ENCODE measurements at places on chromosomes 12 and 14.
A peak's percentile ranks its signal among the peaks of the same experiment; 100 is the strongest.

- no peaks in the 10 kb centered on the region for H3K36me3 ChIP-seq
- no peak for DNase-seq
- no peak overlapping the region for H3K4me3 ChIP-seq
- peaks cover 12% of the 10 kb centered on the region for H3K27me3 ChIP-seq
- H3K27ac ChIP-seq: no peak overlapping the region
These were observed 14.7 kb upstream of the ENDOU start for GRCh38 chr12:47739979-47740378.

GRCh38 chr12:66860752-66861750 lies 182.2 kb upstream of the GRIP1 start:
- H3K27ac ChIP-seq: no peak overlapping the region
- no peak overlapping the region for H3K4me3 ChIP-seq

- DNase-seq: no peak
- no peak overlapping the region for H3K27ac ChIP-seq
- H3K4me3 ChIP-seq: no peak overlapping the region
- H3K27me3 ChIP-seq: peaks cover 5% of the 10 kb centered on the region
- H3K36me3 ChIP-seq: no peaks in the 10 kb centered on the region
These were observed 4.6 kb downstream of the IFI27 start for GRCh38 chr14:94115058-94115591.

- no peaks in the 10 kb centered on the region for H3K27me3 ChIP-seq
- no peak for DNase-seq
- H3K27ac ChIP-seq: no peak overlapping the region
- no peaks in the 10 kb centered on the region for H3K4me1 ChIP-seq
- H3K36me3 ChIP-seq: peaks cover 22% of the 10 kb centered on the region
These were observed 41.3 kb upstream of the ANO6 start for GRCh38 chr12:45174595-45174994.

DNA sequence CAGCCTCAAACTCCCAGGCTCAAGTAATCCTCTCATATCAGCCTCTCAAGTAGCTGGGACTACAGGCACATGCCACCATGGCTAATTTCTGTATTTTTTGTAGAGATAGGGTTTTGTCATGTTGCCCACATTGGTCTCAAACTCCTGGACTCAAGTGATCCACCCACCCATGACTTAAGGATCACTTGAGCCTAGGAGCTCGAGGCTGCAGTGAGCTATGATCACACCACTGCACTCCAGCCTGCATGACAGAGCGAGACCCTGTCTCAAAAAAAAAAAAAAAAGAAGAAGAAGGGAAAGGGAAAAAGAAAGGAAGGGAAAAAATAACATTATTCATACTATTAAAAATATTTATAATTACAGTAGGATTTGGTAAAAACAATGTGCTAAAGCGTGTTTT lies 19.2 kb downstream of the EPS8 start:
- H3K27ac ChIP-seq: no peak overlapping the region
- DNase-seq: no peak
- H3K36me3 ChIP-seq: no peaks in the 10 kb centered on the region

GRCh38 chr12:78085542-78086182 lies 255.0 kb downstream of the NAV3 start:
- H3K27ac ChIP-seq: no peak overlapping the region
- no peaks in the 10 kb centered on the region for H3K36me3 ChIP-seq
- H3K4me3 ChIP-seq: no peak overlapping the region
- no peaks in the 10 kb centered on the region for H3K4me1 ChIP-seq
- DNase-seq: no peak

DNA sequence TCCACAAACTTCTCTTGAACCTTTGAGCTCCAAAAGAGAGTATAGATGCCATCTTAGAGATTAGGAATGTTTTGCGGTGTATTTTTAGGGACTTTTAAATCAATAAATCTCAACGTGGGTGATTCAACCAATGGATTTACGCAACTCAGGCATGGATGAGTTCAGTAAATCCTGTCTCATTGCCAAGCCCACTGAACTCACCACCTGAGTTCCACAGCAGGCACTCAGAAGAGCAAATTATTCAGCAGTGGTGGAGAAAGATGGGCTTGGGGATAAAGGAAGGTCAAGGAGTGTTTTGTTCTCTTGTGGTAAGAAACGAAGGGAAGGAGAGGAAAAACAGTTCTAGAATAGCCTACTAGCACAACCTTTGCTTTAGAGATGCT lies 68.7 kb upstream of the HMGA2 start:
- H3K4me1 ChIP-seq: peaks cover 22% of the 10 kb centered on the region
- H3K4me3 ChIP-seq: no peak overlapping the region
- no peak overlapping the region for H3K27ac ChIP-seq
- H3K27me3 ChIP-seq: peaks cover 45% of the 10 kb centered on the region
- no peak for DNase-seq

DNA sequence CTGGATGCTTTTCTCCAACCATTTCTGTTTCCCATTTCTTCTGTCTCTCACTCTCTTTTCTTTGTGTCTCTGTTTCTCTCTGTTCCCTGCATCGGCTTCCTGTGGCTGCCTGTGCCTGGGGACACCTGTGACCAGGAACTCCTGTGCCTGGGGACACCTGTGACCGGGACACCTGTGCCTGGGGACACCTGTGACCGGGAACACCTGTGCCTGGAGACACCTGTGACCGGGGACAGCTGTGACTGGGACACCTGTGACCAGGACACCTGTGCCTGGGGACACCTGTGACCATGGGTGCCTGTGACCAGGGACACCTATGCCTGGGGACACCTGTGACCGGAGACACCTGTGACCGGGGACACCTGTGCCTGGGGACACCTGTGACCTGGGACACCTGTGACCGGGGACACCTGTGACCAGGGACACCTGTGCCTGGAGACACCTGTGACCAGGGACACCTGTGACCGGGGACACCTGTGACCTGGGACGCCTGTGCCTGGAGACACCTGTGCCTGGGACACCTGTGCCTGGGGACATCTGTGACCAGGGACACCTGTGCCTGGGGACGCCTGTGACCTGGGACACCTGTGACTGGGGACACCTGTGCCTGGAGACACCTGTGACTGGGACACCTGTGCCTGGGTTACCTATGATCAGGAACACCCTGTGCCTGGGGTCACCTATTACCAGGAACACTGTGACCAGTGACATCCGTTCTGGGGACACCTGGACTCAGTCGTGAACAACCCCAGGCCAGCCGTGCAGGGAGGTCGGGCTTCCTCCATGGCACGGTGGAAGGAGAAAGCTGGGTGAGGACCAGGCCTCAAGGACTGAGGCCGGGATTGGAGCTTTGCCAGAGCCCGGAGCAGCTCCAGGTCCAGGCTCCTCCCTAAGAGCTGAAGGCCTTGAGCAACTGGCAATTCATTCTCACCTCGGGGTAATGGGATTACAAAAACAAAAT lies 23.4 kb upstream of the FBRSL1 start:
- no peak overlapping the region for H3K27ac ChIP-seq
- peaks cover 12% of the 10 kb centered on the region for H3K27me3 ChIP-seq
- no peak for DNase-seq
- H3K36me3 ChIP-seq: no peaks in the 10 kb centered on the region
- peaks cover 18% of the 10 kb centered on the region for H3K4me1 ChIP-seq

- H3K36me3 ChIP-seq: no peaks in the 10 kb centered on the region
- peaks cover 30% of the 10 kb centered on the region for H3K27me3 ChIP-seq
- no peak for DNase-seq
These were observed 15.7 kb downstream of the ZDHHC22 start for GRCh38 chr14:77125823-77126325.

DNA sequence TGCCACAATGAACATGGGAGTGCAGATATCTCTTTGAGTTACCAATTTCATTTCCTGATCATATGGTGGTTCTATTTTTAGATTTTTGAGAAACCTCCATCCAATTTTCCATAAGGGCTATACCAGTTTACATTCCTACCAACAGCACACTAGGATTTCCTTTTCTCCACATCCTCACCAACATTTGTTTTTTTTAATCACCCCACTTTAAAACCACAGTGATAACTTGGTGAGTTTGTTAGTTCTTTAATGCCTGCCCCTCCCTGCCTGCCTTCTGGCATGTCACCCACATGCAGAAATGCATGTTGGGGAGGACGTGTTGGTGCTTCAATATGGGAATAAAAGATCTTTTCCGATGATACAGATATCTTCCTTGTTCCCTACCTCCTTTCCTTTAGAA lies 167.9 kb downstream of the CAND1 start:
- H3K4me1 ChIP-seq: peaks cover 10% of the 10 kb centered on the region
- H3K27ac ChIP-seq: no peak overlapping the region
- no peaks in the 10 kb centered on the region for H3K36me3 ChIP-seq
- DNase-seq: no peak
- no peak overlapping the region for H3K4me3 ChIP-seq

GRCh38 chr12:124927201-124928094 lies 13.0 kb upstream of the UBC start:
- DNase-seq: peak; percentile 90
- H3K27me3 ChIP-seq: peaks cover 3% of the 10 kb centered on the region
- H3K4me3 ChIP-seq: peak overlapping the region; percentile 92
- H3K4me1 ChIP-seq: peaks cover 30% of the 10 kb centered on the region
- peak overlapping the region; percentile 88 for H3K27ac ChIP-seq

- no peak overlapping the region for H3K27ac ChIP-seq
- H3K4me3 ChIP-seq: no peak overlapping the region
- H3K4me1 ChIP-seq: no peaks in the 10 kb centered on the region
- H3K27me3 ChIP-seq: peaks cover 8% of the 10 kb centered on the region
- H3K36me3 ChIP-seq: no peaks in the 10 kb centered on the region
- no peak for DNase-seq
These were observed 22.2 kb upstream of the ABCD4 start for GRCh38 chr14:74324931-74325361.

DNA sequence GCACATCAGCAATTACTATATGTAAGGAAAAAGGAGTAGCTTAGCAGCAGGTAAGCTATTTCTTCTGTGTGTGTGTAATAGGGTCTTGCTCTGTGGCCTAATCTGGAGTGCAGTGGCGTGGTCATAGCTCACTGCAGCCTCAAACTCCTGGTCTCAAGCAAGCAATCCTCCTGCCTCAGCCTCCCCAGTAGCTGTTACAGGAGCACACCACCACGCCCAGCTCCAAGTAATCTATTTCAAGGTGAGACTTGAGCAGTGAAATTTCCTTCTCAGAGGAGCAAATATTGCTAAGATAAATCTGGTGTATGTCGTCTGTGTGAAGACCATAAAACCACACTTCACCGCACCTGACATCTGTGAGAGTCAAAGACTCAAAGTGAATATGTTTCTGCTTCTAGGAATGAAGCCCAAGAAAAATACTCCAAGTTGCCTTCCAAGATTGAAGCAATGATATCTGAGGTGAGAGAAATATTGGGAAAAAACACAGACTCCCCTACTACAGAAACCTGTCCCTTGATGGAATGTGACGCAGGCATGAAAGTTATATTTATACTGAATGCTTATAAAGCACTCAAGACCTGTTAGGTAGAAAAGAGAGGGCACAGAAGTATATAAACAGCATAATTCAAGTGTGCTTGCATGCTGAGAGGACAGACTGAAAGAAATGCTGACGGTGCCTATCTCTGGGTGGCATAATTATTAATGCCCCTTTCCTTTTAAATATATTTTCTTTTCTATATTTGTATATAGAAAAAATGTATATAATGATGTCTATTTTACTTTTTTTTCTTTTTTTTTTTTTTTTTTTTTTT lies 2.5 kb upstream of the SELPLG start:
- H3K4me3 ChIP-seq: peak overlapping the region; percentile 34
- no peak for DNase-seq
- no peaks in the 10 kb centered on the region for H3K27me3 ChIP-seq
- peaks cover 57% of the 10 kb centered on the region for H3K4me1 ChIP-seq
- H3K27ac ChIP-seq: peak overlapping the region; percentile 99

GRCh38 chr12:91326058-91327027 lies 143.7 kb upstream of the DCN start:
- H3K27ac ChIP-seq: no peak overlapping the region
- H3K4me1 ChIP-seq: no peaks in the 10 kb centered on the region
- peaks cover 3% of the 10 kb centered on the region for H3K27me3 ChIP-seq
